Epithelial cell of esophagus (primary cell): ENCODE measurements at places on chromosomes 2 and 18.

GRCh38 chr2:64133354-64133753, 10.9 kb downstream of the PELI1 start:
- no peak for DNase-seq

- peak; percentile 86 for DNase-seq
Observed at GRCh38 chr2:31012406-31012805, 125.8 kb downstream of the GALNT14 start.

DNA sequence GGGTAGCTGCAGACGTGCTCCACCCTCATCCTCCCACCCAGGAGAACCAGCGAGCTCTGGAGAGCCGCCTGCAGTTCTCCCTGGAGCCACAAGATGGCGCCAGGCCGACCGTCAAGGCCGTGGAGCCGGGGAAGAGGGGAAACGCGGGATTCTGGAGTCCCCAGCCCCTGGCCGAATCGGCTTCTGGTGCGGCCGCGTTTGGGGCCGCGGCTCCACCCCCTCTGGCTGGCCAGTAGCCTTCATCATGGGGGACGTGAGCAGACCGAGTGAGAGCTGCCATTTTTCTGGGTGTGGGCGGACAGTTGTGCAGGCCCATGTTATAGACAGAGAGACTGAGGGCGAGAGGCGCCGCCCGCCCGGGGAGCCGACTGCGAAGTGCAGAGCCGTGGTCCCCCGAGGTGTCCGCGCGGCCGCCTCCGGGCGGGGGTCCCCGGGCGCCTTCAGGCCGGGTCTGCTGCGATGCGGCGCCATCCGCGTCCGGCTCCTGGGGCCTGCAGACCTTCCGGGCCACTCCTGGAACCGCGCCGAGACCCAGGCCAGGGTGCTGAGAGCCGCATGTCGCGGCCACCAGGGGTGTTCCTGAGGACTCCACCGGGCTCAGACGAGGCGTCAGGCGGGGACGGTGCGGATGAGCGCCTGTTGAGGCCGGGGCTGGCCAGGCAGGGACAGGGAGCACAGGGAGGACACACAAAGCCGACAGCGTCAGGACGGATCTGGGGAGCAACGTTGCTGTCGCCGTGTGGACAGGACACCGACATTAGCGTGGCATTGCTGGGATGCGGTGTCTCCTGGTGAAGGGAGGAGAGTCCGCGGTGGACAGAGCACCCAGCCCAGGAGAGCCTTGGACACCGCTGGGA, 418.2 kb upstream of the HS6ST1 start:
- peak; percentile 67 for DNase-seq

DNA sequence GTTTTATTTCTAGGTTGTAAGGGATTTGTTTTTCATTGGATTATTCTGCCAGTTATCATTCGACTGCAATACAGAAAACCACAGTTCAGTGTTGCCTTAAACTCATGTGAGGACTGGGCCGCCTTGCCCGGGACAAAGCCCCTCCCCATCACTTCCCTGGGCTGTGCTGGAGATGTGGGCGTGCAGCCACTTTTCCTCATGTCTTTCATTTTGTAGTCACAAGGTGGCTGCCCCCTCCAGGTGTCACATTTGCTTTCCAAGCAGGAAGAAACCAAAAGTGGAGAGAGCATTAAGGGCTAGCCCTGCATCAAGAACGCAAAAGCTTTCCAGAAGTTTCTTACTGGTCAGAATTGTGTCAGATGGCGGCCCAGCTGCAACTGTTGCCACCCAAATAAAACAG, 492.5 kb upstream of the ID2 start:
- DNase-seq = no peak

- DNase-seq = no peak
Observed at GRCh38 chr2:16417726-16418125, 247.9 kb downstream of the CYRIA start.

- DNase-seq = no peak
Observed at GRCh38 chr2:99613980-99614379, 124.2 kb upstream of the REV1 start.

GRCh38 chr2:128416109-128416785, 97.6 kb upstream of the HS6ST1 start:
- DNase-seq = no peak

DNA sequence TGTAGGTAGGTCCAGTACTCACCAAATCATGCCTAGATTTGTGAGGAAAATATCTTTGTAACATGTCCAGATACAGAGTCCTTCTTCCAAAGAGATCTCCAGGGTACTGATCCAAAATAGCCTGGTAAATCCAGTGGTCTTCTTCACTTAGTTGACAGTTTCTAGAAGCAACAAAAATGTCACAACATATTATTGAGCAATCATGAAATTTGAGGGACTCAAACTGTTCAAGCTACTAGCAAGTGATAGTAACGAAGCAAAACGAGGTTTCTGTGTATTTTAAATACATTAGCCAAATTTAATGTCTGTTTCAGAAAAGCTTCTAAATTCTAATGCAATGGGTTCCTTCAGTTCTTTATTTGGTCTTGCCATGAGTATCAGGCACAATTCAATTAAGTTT, 142.8 kb downstream of the CCDC148 start:
- no peak for DNase-seq

GRCh38 chr18:57819671-57820460, 16.8 kb upstream of the ATP8B1 start:
- peak; percentile 92 for DNase-seq

GRCh38 chr18:58699551-58699950, 28.3 kb downstream of the MALT1 start:
- DNase-seq = peak; percentile 10

DNA sequence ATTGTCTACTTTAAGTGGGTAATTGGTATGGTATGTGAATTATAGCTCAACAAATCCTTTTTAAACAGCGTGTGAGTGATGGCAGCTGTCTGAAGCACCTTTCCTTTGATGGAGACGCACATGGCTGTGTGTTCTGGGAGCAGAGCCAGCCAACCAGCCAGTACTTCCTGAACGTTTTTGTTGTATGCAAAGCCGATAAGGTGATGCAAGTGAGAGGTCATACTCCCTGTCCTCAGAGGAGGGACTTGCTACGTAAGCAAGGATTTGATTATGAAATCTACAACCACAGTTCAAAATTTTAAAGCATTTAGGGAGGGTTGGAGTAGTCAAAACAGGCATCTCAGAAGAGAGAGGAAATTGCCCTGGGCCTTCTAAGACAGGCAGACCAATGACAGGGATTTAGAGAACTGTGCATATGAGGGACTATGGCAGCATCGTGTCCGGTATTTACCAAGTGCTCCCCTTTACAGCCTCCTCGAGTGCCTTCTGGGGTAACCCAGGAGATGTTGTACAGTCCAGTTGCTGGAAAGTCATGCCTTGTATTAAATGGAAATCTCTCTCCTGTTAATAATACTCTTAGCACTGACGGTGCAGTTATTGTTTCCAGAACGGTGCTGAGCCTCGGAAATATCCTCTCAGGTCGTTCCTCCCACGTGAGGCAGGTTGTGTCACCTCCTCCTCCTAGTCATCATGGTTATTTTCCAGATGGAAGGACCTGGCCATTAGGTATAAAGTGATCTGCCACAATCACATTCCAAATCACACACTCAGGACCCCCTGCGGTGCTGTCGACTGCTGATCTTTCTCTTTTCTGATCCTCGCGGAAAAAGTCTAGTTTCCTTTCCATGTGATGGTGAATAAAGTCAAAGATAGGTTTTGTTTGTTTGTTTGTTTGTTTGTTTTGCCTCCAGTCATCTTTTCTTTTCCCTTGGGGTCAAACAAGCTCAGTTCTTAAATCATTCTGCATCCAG, 28.4 kb downstream of the ARHGEF4 start:
- peak; percentile 99 for DNase-seq

GRCh38 chr2:190843890-190844699, 36.5 kb upstream of the GLS start:
- peak; percentile 94 for DNase-seq

- no peak for DNase-seq
Observed at GRCh38 chr2:20196657-20197161, 28.2 kb downstream of the SDC1 start.

- DNase-seq = no peak
Observed at GRCh38 chr2:22626621-22627020, 758.4 kb upstream of the KLHL29 start.

DNA sequence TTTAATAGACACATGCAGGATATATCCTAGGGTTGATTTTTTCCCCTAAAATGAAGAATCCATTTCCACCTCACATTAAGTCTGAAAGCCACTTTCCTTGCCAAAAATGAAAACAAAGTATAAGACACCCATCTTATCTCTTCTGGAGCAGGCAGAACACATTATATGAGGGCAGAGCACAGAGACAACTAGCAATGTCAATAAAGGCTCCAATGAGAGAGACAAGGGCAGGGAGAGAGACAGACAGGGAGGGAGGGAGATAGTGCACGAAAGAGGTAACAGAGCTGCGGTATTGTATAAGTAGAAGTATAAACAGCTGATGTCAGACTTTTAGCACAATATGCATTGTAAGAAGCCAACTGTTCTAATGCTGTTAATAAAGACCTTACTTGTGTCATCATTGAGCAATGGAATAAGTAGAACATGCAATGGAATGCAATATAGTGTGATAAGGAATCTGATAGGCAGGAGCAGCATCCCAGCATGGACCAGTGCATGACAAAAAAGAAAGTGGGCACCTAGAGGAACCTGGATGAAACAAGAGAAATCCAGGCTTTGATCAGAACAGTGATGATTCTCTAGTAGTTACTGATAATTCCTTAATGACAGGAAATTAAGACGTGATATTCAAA, 150.6 kb upstream of the TCF4 start:
- no peak for DNase-seq

DNA sequence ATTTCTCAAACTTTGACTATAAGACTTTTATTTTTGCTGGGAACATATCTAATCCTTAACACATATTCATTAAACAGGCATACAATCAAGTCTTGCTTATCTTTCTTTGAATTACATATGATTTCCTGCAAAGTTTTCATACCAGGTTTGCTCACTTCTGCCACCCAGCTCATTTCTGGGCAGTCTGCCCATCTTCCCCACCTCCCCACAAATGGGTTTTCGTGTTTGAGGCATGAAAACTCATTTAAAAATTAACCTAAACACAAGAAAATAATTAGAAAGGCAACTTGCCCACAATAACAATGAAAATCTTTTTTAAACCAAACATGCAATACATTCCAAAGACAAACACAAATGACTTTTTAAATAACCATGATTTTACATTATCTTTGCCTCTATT, 3.4 kb downstream of the CHST9 start:
- no peak for DNase-seq

DNA sequence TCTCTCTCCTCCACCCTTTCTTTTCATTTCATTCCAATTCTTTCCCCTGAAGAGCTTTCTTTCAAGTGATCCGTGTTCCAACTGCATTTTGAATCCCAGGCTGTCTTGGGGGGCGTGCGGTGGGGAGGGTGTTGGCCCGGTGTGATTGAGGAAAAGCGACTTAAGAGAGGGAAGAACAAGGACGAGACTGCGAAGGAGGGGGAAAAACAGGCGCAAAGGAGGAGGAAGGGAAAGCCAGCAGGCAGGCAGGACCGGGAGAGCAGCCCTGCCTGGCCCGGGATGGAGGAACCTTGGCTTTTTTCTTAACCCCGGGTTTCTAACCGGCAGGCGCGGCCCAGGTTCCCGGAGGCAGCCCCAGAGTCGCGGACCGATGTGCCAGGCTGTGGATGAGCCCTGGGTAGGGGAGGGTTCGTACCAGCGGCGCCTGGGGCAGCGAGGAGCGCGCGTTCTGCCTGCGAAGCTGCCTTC, 1.3 kb downstream of the ADCYAP1 start:
- DNase-seq = no peak

DNA sequence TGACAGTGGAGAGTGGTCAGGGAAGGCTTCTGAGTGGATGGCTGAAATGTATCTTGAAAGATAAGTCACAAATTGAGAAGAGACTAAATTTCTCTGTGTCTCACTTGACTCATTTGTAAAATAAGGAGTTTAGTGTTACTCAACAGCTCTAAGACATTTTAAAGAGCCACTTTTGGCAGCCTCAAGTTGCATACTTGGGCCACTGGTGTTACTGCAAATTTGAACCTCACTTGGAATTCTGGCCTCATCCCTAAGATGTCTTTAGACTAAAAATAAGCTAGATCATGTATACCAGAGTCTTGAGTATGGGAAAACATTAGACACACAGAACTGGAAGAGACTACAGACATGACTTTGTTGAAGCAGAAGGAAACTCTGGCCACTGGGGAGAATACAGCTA, 4.5 kb upstream of the MTLN start:
- DNase-seq = no peak

DNA sequence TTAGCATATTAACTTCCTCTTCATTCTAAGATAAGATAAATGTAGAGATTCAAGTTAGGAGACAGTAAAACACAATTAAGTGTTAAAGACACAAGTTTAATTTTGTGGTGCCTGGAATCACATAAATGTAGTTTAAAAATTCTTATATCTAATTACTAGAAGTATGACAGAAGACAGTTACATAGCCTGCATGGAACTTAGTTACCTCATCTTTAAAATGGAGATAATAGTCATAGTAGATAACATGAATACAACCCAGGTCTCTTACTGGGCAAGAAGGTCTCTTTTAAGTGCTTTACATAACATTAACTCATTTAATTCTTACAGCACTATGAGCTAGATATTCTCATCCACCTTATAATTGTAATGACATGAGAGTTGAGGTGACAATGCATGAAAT, 15.1 kb downstream of the GALNT13 start:
- no peak for DNase-seq

GRCh38 chr2:167386694-167387093, 498.4 kb downstream of the XIRP2 start:
- no peak for DNase-seq

DNA sequence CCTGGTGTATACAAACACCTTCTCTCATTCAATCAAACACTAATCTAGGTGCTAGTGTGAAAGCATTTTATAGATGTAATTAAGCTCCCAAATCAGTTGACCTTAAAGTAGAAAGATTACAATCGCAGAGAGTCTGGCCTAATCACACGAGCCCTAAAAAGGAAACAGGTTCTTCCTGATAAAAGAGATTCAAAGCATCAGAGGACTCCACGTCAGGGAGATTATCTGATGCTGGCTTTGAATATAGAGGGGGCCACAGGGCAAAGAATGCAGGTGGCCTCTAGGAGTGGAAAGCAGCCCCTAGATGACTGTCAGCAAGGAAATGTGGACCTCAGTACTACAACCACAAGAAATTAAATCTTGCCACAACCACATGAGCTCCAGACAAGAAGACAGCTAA, 28.2 kb upstream of the ZC3H15 start:
- no peak for DNase-seq

- peak; percentile 97 for DNase-seq
Observed at GRCh38 chr18:73235491-73235890, 367.7 kb upstream of the NETO1 start.

DNA sequence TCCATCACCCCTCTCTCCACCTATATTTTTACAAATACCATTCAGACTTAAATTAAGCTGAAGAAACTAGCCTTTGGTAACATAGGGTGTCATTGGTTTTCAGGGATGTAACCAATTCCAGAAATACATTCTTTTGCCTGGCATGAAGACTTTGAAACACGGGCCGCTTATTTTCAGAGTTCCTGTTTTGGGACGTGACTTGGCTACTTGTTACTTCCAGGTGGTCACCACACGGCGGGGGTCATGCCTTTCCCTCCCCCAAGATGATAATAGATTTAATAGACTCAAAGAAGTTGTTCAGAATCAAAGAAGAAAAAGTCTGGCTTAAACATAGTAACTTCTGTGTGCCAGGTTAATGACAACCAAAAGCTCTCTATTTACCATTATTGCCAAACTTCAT, 110.6 kb downstream of the SEPTIN10 start:
- DNase-seq = no peak
